HFFc6 (cell line): ENCODE measurements at places on chromosomes 5 and 9. TPM values are rescaled to one million over a fixed set of nuclear protein-coding genes. Genes with fewer than 3 reads are reported as not detected.

DNA sequence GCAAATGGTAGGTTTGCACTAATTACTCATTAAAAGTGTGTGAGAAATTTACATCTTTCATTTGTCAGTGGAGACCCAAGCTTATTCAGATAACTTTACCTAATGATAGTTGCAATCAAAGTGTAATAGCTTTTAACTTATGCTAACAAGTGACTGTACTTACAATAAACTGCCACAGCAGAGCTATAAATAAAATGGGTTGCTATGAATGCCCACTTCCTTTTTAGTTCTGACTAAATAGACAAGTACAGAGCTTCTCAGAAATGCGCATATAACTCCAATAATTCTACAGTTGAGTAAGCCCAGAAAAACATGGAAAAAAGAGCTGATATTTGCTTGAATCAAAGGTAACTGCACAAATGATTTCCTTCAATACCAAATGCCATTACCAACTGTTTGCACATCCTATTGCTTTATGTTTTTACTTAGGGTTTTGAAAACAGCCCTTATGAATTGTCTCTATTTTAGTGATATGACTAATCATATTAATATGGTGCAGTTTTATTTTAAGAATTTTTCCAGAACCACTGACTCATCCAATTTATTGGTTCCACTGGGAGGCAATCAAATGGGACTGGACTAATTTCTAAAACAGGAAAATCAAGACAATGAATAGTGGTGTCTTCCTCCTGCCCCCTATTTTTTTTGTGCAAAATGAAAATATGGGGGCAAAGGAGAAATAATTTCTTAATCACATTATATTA is 84.1 kb downstream of the PPP2R2B start:
- no peak overlapping the region for H3K27ac ChIP-seq
- H3K27me3 ChIP-seq: no peaks in the 10 kb centered on the region
- no peaks in the 10 kb centered on the region for H3K4me1 ChIP-seq
- H3K4me3 ChIP-seq: no peak overlapping the region
- no peak for DNase-seq

DNA sequence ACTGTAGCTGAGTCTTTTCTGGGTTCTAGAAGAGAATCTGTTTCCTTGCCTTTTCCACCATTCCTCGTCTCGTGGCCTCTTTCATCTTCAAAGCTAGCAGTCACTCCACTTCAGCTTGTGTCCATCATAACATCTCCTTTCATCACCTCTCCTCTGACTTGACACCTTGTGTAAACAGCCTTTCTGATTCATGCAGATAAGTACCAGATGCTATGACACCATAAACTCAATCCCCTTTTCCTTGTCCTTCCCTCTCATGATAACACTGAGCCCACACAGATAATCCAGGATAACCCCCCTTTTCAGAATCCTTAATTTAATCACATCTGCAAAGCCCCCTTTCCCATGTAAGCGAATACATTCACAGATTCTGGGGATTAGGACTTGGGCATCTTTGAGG is 95.5 kb downstream of the SNX24 start:
- peaks cover 17% of the 10 kb centered on the region for H3K4me1 ChIP-seq
- H3K4me3 ChIP-seq: no peak overlapping the region
- no peaks in the 10 kb centered on the region for H3K27me3 ChIP-seq
- DNase-seq: no peak

DNA sequence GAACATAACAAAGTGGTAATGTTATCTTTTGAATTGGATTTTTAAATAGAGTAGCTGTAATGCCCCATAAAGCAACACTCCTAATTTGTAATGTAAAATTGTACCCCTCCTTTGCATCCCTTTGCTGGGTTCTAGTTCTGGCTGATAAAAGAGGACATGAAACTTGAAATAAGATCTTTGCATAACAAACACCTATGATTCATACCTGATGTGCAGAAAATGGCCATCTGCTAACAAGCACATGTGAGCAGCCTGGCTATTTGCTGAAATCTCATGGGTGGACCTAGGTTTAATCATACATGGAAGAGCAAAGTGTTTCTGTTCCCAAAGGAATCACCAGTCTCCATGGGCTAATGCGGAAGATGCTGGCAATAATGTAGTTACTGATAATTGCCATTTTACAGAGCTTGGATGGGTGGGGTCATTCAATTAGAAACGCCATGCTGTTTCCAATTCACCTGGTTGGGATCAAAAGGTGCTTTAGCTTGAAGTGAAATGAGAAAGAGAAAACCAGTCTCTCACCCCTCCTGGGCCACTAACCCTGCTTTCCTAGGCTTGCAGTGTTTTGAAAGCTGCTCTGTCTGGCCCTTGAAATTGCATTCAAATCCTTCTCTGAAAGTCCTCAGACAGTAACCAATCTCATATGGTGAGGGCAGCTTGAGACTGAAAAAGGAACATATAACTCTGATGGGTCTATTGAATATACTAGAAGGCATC is 585.1 kb downstream of the TLE4 start:
- no peak for DNase-seq
- H3K36me3 ChIP-seq: no peaks in the 10 kb centered on the region
- H3K27ac ChIP-seq: no peak overlapping the region
- H3K4me3 ChIP-seq: no peak overlapping the region

Gene STXBP1
- 61.1 to 70.0 TPM (median 64.2 TPM) in 3 replicates for total RNA-seq

Gene PTGES
- total RNA-seq: 11.6 to 27.7 TPM (median 14.4 TPM) in 3 replicates

DNA sequence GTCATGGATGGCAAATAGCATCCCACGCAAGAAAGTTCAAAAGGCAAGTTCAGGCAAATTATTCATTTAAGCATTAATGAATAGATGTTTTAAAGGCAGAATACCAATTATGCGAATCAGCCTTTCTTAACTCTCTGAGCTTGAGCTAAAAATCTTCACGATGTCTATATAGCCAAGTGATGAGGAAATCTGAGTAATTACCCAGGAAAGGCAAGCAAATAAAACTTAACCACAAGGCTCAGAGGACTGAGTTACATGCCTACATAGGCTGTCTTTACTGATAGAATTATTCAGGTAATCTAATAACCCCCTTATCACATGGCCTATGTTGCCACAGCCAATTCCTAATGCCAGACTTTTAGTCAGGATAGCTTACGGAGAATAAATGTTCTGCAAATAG is 120.8 kb upstream of the MTAP start:
- no peaks in the 10 kb centered on the region for H3K27me3 ChIP-seq
- peak overlapping the region; percentile 88 for H3K27ac ChIP-seq
- peak overlapping the region; percentile 80 for H3K4me3 ChIP-seq
- H3K36me3 ChIP-seq: peaks cover 4% of the 10 kb centered on the region; the same call in 1 of the 2 replicates
- peak; percentile 83 for DNase-seq

- H3K27ac ChIP-seq: no peak overlapping the region
- H3K4me1 ChIP-seq: peaks cover 5% of the 10 kb centered on the region; the same call in 1 of the 2 replicates
- no peak for DNase-seq
- H3K36me3 ChIP-seq: no peaks in the 10 kb centered on the region
- peaks cover 7% of the 10 kb centered on the region for H3K27me3 ChIP-seq
- no peak overlapping the region for H3K4me3 ChIP-seq
Measured at GRCh38 chr9:13095056-13095455, 184.4 kb downstream of the MPDZ start.

GRCh38 chr9:124309667-124310084 is 51.9 kb downstream of the NEK6 start:
- H3K4me1 ChIP-seq: peaks cover 43% of the 10 kb centered on the region
- H3K36me3 ChIP-seq: peaks cover 25% of the 10 kb centered on the region
- peak overlapping the region; percentile 54 for H3K4me3 ChIP-seq
- peak; percentile 95 for DNase-seq

Gene GPR151
- not detected in 3 replicates for total RNA-seq

GRCh38 chr5:59020611-59021285 is 437.9 kb downstream of the RAB3C start:
- no peaks in the 10 kb centered on the region; the same call in 1 of the 2 replicates for H3K36me3 ChIP-seq
- H3K27me3 ChIP-seq: peaks cover 3% of the 10 kb centered on the region
- H3K4me3 ChIP-seq: no peak overlapping the region
- no peak for DNase-seq
- no peak overlapping the region for H3K27ac ChIP-seq

DNA sequence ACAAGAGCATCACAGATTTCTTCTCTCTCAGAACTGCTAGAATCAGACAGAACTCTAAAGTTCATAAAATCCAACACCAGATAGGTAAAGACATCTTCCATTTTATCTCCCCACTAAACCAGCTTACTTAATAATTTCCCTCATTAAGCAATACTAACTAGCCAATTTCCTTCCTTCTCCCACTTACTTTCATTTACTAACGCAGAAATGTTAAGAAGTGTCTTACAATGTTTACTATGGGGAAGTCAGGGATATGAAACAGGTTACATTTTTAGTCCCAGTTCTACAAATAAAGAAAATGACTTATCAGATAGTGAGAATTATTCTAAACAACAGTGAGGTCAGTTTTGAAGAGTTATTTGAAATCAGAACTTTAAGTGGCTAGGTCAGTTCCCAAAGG is 236.5 kb downstream of the FBXL17 start:
- no peak overlapping the region for H3K4me3 ChIP-seq
- H3K4me1 ChIP-seq: peaks cover 11% of the 10 kb centered on the region
- no peaks in the 10 kb centered on the region for H3K36me3 ChIP-seq
- no peaks in the 10 kb centered on the region for H3K27me3 ChIP-seq

Gene SLC34A1
- not detected in 3 replicates for total RNA-seq

Gene CLTA
- 257 to 276 TPM (median 272 TPM) in 3 replicates for total RNA-seq

Gene NME5
- 0.34 to 0.84 TPM (median 0.53 TPM) in 3 replicates for total RNA-seq

DNA sequence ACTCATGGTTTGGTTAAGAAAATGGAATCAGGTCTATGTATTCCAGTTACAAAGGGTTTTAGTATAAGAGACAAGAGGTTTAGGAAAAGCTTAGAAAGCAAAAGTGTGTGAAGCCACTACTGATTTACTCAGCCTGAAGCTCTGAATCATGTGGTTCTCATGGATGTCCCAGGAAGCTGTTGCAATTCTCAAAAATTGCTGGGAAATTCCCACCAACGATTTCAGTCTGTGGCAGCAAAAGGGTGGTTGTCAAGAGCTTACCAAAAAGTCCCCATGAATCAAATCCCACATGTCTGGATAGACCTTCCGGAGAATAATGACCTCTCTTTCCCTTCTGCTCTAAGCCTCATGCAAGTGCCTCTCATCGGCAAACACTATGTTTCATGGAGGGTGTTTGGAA is 929.9 kb downstream of the TLE4 start:
- no peak for DNase-seq
- no peak overlapping the region for H3K4me3 ChIP-seq
- H3K4me1 ChIP-seq: no peaks in the 10 kb centered on the region

DNA sequence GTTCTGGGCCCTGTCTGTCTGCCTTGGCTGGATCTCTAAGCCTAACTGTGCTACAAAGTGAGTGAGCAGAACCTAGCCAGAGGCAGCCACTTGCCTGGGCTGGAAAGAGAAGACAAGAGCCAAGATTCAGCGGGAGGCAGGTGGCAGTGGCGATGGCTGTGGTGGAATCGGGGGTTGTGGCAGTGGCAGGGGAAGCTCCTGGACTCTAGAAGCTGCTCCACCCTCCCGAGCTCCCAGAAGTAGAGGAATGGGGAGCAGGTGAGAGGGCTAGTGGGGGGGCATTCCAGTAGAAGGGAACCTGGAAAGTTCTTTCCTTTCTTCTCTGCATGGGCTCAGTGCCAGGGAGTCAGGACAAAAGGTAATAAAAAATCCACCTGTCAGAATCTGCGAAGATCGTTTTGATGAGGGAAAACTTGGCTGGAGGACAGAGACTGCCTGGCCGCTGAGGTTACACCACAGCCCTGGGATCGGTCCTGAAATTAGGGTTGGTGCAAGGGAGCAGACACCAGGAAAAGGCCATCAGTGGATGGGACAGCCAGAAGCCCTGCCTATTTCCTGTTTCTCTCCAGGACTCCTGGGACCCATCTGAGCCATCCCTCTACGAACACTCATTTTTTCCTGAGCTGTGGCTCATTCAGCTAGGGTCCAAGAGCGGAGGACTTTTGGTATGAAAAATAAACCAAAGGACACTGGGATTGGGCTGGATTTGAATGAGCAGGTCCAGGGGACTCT is 1.6 kb downstream of the CRAT start:
- H3K36me3 ChIP-seq: peaks cover 5% of the 10 kb centered on the region; the same call in 1 of the 2 replicates
- H3K27ac ChIP-seq: peak overlapping the region; percentile 67; the same call in 1 of the 2 replicates
- H3K4me3 ChIP-seq: peak overlapping the region; percentile 90
- H3K27me3 ChIP-seq: no peaks in the 10 kb centered on the region

DNA sequence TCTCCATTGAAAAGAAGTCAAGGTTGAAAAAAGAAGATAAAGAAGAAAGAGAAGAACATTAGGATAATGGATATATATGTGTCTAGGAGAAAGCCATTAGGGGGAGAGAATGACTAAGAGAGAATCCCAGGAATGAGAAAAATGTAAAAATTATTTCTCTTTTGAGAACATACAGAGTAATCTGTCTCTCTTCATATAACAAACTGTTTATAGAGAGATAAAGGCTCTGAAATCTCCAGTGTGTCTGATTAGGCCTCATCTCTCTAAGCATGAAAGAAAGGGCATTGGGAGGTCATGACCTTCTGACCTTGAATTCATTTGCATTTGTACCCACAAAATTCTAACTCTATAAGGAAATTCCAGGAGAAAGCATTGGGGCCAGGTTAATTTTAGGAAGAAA is 3.5 kb upstream of the MPDZ start:
- no peaks in the 10 kb centered on the region for H3K36me3 ChIP-seq
- H3K4me1 ChIP-seq: peaks cover 45% of the 10 kb centered on the region
- 0 out of 2 replicates have a peak overlapping the region, but pooled peaks have one; percentile 4 for H3K27ac ChIP-seq
- no peaks in the 10 kb centered on the region; the same call in none of the 2 replicates for H3K27me3 ChIP-seq

DNA sequence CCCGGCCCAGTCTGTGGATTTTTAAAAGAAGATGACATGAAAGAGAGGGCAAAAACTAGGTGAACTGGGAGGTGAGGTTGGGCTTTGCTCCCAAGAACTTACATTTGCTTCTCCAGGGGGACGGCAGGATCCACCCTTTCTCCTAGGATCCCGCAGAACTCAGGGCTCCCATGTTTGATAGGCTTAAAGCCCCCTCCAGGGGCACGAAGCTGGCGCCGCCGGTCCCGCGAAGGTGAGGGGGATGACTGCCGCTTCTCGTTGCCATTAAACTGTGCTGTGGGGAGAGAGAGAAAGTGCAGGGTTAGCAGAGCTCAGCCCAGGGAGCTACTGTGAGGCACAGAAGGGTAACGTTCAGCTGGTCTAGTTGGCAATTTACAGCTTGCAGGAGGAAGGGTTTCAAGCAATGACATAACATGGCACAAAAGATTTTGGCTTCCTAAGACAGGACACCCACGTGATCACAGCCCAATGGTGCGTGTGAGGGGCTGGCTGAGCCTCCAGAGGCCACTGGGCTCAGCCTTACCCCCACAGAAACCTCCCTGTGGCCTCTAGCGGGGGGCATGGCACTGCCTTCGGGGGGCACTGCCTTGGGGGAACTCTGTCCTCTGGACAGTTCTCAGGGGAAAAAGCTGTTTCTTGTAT is 52.0 kb upstream of the SLC25A51 start:
- H3K27ac ChIP-seq: peak overlapping the region; percentile 49
- peaks cover 10% of the 10 kb centered on the region for H3K27me3 ChIP-seq
- peaks cover 50% of the 10 kb centered on the region for H3K4me1 ChIP-seq
- H3K36me3 ChIP-seq: peaks cover 35% of the 10 kb centered on the region
- DNase-seq: no peak
